ENCODE measurements at places on chromosomes 1 and 21.

DNA sequence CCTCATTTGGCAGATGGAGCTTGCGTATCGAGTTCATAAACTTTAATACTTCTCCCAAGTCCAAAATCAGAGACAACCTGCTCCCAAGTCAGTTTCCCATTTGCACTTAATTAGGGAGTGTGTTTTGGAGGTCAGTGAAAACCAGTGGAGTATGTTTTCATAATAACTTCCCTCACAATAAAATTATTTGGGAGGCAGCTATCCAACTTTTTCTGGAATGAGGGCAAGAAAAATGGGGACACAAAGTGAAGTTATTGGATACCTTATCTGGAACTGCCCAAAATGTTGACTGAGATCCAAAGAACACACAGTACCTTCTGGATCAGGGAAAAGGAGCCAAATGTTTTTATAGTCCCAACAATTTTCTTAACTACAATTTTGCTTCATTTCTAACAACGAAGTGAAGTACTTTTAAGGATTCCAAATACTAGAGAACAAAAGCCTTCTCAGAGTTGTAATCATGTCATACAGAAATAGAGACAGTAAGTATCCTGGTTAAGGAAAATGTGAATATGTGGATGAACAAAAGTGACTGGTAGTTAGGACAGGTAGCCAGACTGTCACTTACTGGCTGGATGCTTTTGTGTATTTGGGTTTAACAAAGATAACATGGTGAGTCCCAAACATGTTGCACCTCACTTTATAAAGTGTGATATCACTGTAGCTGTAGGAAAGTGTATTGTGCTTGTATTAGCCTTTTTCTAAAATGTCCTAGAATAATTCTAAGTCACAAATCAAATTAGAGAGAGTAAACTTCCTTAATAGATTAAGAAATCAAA is 325.0 kb downstream of the HLX start:
- DNase-seq: no peak

GRCh38 chr1:59317343-59317742 is 20.4 kb downstream of the FGGY start:
- no peak for DNase-seq

- DNase-seq: no peak
Measured at GRCh38 chr1:39795651-39796050, 7.0 kb upstream of the BMP8B start.

- no peak for DNase-seq
Measured at GRCh38 chr1:212201461-212201860, 83.7 kb upstream of the PPP2R5A start.

- DNase-seq: no peak
Measured at GRCh38 chr1:235017719-235018118, 110.9 kb downstream of the TOMM20 start.

- no peak for DNase-seq
Measured at GRCh38 chr1:207312604-207312920, 8.9 kb upstream of the CD55 start.

GRCh38 chr1:200029035-200029821 is 1.7 kb downstream of the NR5A2 start:
- no peak for DNase-seq

DNA sequence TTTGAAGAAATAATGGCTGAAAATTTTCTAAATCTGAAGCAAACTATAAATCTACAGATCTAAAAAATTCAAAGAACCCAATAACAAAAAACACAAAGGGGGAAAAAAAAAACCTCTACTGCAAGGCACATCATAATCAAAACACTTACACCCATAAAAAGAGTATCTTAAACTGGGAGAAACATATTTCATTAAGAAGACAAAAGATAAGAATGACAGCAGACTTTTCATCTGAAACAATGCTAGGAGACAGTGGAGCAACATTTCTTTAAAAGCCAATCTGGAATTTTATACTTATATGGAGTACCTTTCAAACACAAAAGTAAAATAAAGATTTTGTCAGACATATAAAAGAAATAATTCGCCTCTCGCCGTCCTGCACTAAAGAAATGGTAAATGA is 49.1 kb downstream of the COP1 start:
- no peak for DNase-seq

- no peak for DNase-seq
Measured at GRCh38 chr1:195580988-195581387, 1027.3 kb downstream of the KCNT2 start.

- DNase-seq: no peak
Measured at GRCh38 chr1:93362237-93362636, 16.5 kb downstream of the DR1 start.

DNA sequence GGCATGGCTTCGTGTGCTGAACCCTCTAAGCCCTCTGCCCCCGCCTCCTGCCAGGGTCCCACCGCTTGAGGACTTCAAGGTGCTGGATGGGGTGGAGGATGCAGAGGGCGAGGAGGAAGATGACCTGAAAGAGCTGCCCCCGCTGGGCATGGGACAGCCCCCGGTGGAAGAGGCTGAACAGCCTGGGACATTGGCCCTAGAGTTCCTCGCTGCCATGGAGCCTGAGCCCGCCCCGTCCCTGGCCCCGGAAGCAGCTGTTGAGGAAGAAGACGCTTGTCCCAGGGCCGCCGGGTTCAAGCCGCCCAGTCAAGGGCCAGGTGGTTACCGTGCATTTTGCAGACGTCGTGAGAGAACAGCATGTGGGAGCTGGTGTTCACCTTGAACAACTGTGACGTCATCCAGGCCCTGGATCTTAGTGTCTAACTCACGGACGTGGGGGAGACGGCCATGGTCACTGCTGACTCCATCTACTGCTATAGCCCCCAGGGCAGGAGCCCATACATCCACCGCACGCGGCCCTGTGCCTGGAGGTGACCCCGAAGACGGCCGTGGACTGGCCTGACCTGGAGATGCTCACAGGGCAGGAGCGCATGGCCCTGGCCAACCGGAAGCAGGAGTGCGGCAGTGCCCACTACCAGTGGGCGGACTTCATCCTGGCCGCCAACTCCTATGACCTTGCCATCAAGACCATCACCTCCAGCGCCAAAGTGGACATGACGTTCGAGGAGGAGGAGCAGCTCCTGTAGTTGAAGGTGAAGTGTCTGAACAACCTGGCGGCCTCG is 90.1 kb downstream of the PPP1R12B start:
- no peak for DNase-seq

GRCh38 chr21:43936247-43936967 is 71.4 kb downstream of the AGPAT3 start:
- DNase-seq: no peak

GRCh38 chr1:207944571-207944970 is 33.6 kb upstream of the CD34 start:
- no peak for DNase-seq

DNA sequence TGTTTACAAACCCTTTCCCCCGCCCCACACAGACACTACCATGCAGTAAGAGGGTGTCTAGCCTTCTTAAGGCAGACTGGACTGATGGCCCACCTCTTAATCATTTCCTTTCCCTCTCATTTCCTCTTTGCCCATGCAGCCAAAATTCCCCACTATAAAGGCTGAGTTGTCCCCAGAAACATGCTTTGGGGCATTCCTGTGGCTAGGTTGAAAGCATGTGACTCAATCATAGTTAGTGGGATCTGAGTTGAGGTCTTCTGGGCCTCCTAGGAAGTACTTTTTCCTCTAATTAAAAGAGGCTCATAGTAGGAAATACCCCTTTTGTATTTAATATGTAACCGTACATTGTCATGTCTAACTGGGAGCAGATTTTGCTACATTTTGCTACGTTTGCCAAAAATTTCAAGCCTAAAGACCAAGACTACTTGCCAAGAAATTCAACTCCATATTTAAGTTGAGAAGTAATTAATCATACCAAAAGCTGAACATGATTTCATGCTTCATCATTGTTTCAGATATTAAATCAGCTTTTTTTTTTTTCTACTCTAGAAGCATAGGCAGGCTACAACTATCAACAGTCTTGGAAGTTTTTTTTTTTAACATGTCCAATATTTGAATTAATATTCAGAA is 174.7 kb downstream of the ADGRL4 start:
- no peak for DNase-seq

GRCh38 chr1:84569216-84569615 is 5.0 kb downstream of the CTBS start:
- no peak for DNase-seq

DNA sequence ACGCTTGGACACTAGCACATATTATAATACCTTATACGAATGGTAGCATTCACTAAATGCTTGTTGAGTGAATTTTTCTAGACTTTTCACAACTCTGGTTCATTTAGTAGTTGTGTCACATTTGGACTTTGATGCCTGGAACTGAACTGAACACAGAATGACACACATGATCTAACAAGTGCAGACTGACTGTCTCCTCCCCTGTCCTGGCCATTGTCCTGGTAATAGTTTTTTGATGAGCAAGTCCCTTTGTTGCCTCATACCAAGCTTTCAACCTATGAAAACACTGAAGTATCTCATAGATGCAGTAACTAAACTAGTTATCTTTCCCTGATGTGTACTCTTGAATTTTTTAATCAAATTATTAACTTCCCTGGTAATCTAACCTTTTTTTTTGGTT is 66.4 kb downstream of the LRRC8D start:
- DNase-seq: no peak

DNA sequence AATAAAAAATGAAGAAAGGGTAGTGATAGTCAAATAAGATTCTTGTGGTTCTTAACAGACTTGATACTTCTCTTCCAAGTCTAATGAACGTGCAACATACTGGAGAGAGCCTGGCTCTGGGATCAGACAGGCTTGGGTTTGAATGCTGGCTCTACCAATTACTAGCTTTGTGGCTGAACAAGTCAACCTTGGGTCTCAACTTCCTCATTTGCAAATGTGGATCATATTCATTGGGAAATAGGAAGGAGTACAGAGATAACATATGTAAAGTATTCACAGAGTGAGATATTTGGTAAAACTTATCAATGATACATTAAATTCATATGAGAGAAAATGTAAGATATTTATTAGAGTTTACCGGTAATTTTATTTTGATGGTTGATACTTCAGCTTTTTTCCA is 2.0 kb downstream of the EDEM3 start:
- no peak for DNase-seq

GRCh38 chr1:226051365-226051764 is 11.2 kb upstream of the H3-3A start:
- DNase-seq: no peak

DNA sequence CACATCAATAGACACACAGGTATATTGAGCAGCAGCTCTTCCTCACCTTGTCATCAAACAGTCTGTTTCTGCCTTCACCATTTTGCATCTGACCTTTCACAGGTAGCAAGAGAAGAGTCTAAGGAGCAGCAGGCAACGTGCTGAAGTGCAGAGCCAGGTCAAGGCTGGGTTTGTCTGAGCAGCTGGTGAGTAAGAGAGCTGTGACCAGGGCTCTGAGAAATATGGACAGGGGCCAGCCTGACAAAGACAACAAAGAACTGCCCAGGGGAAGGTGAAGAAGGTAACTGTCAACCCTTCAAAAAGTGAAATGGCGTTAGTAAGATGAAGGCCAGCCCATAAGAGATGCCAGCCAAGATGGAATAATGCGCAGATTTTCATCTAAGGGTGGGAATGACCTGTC is 58.9 kb upstream of the LRRC8D start:
- DNase-seq: no peak

- DNase-seq: no peak
Measured at GRCh38 chr1:36851087-36851486, 183.2 kb downstream of the GRIK3 start.

DNA sequence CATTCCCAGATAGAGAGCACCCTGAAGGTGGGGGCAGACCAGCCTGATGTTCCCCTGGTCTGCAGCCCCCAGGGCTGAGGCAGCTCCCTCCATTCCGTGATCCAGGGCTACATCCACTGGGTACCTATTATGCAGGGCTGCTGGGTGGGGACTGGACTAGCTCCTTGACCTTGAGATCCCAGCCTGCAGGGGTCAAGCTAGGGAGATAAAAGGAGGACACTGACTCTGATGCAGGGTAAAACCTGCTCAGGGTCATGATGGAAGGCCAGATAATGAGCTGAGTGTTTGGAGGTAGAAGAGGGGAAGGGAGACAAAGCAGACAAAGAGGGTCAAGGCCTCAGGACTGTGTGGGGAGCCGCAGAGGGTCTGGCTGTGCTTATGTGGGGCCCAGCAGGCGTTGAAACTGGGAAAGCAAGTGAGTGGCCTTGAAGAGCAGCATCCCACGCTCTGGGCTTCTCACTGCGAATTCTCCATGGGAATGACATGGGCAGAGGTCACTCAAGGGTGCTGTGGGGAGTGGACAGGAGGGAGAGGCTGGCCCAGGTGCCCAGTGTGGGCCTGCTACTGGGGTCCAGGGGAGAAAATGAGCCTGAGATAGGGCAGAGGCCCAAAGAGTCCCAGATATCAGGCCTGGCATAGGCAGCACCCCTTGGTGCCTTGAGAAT is 9.7 kb downstream of the FOXO6 start:
- DNase-seq: no peak

DNA sequence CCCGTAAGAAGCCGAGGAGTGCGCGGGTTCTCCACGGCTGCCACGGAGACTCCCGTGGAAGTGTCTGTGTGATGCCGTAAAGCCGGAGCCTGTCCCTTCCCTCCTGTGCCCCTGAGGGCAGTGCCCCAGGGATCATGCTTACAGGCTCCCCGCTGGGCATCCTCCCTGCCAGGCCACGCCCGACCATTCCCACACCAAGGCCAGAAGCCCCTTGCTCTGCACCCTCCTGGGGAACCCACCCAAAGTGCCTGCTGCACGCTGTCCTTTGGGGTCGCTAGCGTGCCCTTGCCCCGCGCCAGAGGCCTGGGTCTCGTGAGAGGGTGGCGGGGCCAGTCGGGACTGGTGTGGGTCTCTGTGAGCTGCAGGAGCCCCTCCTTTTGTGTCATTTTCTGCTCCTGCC is 228.5 kb upstream of the C1orf174 start:
- DNase-seq: no peak

DNA sequence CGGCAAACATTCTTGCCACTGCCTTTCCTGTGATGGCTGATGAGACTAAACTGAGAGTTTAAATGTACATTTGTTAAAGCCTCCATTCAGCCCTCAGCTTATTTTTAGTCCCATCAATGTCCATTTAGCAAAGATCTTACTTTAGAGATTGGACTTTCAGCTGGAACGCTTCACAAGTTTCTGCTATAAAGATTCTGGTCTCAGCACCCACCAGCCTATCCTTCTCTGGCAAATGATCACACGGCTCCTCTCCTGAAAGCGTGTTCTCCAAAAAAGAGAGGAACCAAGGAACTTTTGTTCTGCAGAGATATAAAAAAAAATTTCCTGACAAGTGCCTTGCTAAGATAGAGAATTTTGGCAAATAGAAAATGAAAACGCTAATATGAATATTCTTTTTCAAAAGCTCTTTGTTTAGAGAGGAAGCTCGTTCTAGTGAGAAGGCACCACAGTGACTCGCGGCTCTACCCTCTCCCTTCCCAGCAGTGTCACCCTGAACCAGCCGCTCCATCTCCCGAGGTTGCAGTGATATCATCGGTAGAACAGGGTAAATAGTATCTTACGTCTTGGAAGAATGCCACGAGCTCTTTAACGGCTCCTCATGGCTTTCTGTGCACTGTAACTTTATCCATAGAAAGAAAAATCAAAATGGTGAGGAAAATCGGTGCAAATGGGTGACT is 200.2 kb downstream of the APP start:
- no peak for DNase-seq

- DNase-seq: no peak
Measured at GRCh38 chr21:31142600-31142999, 104.3 kb upstream of the KRTAP19-8 start.

- DNase-seq: peak; percentile 24
Measured at GRCh38 chr1:6889875-6890480, 104.7 kb downstream of the CAMTA1 start.

- DNase-seq: no peak
Measured at GRCh38 chr1:119046429-119046784, 58.3 kb upstream of the TBX15 start.
